ENCODE measurements at places on chromosomes 11 and 22.

- DNase-seq = no peak
These were observed 183.4 kb upstream of the MTMR2 start for GRCh38 chr11:96107143-96107824.

DNA sequence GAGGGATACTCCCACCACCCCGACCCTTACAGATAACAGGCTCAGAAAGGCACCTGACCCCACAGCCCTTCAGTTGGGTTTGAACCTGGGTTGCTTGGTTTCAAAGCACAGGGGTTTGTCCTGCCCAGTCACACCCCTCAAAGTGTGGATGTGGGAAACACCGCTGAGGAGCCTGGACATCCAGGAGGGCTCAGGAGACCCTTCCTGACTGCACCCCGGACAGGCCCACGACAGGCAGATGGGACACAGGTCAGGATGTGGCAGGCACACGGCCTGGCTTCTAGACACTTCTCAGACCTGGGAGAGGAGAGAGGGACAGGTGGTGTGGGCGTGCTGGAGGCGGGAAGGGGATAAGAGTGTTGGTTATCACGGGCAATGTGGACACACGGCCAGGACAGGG, 932.3 kb downstream of the BRD1 start:
- DNase-seq = no peak

DNA sequence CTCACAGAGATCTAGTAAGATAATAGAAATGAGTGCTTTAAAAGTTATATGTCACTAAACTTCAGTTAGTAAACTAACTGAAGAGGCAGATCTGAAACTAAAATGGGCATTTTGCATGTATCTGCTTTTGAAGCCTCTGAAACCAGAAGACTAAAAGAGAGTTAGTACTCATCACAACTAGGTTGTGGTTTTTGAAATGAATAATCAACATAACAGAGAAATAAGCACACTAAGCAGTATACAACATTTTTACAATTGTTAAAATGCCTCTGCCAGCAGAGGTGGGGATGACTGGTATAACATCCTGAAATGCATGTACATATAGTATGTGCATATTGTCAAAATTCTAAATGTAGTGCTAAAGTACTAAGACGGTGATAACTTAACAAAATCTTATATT, 564.5 kb downstream of the DLG2 start:
- DNase-seq = no peak

DNA sequence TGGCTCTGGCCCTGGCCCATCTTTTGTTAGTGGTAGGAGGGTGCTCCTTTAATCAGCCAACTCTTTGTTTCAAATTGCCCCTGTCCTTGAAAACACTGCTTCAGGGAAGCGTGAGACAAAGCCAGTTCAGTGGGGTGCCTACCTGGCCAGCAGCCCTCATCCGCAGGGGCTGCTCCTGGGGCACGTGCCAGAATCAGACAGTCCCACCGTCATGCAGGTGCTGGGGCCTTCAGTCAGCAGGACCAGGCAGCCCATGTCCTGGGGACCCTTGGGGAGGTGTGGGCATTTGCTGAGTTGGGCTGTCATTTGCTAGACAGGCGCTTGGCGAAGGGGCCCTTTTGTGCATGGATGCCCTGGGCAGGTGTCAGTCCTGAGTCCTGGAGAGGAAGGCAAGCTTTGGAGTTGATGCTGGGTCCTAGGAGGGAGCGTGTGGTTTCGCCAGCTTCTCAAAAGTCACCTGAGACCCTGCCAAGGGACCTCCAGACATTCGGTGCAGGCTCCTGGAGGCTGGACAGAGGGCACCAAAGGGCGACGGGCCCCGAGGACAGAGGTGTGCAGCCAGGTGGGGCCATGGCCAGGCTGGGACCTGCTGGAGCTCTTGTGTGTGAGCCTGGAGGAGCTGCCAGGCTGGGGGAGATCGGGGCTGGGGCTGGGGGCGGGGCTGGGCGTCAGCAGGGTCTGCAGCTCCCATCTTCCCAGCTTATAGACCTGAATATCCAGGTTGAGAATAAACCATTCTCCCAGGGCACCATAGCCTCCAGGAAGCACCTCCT, 15.0 kb upstream of the RTN4R start:
- no peak for DNase-seq

GRCh38 chr11:536841-537621, at the start of gene LRRC56:
Gene LRRC56 (plus strand): TSS chr11:537527. CDS start chr11:540685, 3,158 bp downstream.
- peak; percentile 86 for DNase-seq

- DNase-seq = no peak
These were observed at the start of gene LRRC10B for GRCh38 chr11:61507962-61508861. Gene LRRC10B (plus strand): TSS chr11:61508749. CDS start chr11:61508999, 250 bp downstream.

GRCh38 chr22:44541671-44542319, 43.8 kb upstream of the RTL6 start:
- DNase-seq = no peak

DNA sequence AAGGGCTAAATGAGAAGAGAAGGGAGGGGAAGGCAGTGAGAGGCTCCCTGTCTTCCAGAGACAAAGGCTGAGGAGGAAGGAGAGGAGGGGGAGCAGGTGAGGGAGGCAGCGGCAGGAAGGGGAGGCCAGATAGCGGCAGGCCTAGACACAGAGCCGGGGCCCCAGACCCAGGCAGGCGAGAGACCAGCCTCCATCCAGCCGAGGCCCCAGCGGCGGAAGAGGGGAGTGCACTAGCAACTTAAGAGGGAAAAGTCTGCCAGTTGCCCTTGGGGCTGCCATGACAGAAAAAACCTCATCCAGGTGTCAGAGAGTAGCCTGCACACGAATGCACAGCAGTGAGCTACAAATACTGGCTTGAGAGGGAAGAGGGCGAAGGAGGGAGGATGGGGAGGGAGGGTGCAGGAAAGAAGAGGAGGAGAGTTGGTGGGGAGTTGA, 46.7 kb downstream of the IGLL1 start:
- DNase-seq = no peak

DNA sequence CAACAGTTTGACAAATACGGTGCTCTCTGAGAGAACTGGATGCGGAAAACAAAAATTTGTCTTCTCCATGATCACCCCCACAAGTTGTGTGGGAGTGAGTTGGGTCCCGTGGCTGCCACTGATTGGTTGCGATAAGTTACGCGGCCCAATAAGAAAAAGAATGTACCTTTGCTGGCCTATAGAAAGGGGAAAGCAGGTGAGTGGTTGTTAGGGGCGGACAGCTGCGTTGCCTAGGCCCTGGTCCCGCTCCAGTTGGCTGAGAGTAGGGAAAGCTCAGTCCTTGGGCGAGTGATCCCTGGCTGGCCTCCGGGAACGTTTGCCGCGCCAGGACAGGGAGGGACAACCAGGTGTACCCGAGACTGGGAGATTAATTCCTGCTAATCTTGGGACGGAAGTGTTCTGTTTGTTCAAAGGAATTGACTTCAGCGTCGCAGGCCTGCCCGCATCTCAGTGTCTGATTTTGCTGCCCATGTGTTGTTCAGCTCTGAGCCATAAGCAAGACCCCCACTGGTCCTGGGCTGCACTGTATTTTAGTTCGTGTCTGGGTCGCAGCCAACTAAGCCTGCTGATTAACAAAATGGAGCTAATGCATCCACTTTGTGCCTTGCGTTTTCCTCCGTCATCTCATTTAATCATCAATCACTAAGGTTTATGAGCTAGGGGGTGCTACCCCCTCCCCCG, 773 bp upstream of the SYVN1 start:
- DNase-seq = peak; percentile 95

DNA sequence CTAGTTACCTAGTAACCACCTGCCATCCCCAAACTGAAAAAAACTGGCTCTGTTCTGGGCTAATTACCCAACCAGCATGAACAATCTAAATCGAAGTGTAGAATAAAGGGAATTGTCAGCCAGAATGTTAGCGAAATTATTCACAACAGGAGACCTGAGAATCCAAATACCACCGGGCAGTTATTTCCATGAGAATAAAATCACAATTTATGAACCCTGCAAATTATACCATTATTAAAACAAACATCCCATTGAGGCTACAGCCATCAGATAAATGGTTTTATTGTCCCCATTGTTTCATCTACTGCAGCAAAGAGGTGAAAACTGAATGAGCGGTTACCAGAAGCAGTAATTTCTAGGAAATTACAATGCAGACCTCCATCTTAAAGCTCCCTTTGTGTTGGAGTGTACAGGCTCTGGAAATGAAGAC, 21.7 kb downstream of the FAM168A start:
- DNase-seq = no peak

- DNase-seq = peak; percentile 87
These were observed 90.3 kb upstream of the PITPNB start for GRCh38 chr22:28009272-28009827.

DNA sequence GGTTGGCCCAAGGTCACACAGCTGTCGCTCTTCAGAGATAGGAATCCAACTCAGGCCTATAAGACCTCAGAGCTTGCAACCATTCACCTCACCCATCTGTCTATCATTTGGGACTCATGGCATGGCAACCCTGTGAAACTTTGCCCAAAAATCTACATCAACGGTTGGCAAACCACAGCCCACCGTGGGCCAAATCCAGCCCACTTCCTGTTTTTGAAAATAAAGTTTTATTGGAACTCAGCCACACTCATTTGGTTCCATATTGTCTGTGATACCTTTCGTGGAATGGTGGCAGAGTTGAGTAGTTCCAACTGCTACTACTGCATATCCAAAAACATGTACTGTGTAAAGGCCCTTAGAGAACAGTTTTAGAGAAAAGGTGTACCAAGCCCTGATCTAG, 307.8 kb downstream of the MN1 start:
- DNase-seq = no peak

DNA sequence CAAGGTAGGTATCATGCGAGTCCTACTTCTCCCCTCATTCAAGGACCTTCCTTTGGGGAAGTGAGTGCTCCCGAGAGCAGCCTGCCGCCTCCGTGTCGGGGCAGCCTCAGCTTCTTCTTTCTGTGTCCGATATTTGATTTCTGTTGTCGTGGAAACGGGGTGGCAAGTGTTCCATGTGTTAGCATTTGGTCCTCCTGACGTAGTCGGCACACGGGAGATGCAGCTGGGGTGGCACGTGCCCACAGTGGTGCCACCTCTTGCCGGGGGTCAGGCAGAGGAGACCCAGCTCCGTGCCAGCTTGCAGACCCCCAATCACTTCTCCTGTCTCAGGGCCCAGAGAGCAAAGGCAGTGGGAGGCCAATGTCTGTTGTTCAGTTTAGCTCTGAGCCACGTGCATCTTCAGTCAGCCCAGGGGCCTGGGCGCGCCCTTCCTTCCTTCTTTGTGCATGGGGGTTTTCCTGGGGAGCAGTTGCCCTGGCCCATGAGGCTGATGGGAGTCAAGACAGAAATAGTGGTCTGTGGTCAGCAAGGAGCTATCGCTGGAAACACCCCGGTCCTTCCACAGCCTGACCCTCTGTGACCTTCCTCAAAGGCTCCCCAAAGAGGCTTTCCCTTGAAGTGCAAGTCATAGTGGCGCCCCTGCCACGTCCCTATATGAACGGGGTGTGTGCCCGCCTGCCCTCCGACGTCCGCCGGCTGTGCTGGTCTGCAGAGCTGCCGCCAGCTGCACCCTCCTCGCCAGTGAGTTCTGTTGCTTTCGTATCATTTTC, 44.5 kb downstream of the PARVB start:
- DNase-seq = peak; percentile 57

DNA sequence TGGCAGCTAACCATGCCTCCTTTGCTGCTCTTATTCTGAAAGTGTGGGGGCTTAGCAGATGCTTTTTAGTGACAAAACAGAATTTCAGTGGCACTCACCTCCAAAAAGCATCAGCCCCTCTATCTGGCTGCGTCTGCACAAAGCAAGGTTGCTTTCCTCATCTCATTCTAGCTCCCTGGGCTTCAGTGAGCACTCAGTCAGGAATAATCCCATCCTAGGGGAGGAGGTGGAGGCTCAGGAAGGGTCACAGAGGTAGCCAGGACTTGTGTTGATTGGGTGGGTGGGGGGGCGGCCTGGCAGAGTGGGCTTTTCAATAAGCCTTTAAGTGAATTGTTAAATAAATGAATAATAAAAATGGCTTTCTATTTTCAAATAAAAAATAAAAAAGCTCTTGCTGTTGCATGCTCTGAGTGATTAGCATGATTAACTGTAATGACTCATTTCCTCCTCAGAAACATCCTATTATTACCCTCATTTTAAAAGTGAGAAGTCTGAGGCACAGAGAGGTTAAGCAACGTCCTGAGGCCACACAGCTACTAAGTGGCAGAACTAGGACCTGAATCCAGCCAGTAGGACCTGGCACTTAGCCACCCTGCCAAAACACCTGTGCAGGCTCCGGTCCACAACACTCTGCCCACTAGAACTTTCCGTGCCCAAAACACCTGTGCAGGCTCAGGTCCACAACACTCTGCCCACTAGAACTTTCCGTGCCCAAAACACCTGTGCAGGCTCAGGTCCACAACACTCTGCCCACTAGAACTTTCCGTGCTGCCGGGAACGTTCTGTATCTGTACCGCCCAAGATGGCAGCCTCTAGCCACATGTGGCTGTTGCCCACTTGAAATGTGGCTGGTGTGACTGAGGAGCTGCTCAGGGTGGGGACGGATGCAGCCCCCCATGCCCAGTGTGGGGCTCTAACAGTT, 5.5 kb downstream of the B3GAT1 start:
- DNase-seq = no peak

- DNase-seq = no peak
These were observed 225.8 kb downstream of the ETS1 start for GRCh38 chr11:128361451-128362020.

DNA sequence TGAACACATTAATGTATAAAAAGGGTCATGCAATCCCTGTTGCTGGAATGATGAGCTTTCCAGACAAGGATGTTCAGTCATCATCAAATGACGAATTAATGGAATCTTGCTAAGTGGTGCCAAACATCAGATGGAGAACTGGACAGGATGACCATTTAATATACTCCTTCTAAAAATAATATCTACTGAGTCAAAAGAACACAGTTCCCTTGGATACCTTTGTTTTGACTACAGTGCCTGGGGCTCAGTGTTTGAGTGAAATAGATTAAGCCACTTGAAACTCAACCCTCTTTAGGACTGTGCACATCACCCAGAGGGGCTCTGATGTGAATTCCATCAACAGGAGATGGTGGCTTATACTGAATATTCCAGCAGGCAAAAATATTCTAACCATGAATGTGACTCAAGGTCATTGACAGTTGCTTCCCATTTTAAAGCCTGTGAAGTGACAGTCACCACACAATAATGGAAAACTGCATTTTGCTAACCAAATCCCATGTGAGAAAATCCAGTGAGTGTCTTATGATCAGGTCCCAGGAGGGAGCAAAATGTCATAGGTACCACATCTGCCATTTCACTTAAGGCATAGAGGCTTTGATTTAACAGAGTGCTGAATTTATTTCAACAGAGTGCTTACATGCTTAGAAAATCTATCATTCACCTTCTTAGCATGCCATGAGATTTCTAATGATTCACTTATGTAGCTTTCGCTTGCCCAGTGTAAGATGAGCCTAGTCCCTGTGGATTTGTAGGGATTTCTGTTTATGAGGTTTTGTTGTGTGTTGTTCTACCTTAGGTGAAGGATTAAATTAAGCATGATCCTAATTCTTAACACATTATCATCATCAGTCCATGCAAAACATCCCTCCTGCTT, 41.3 kb upstream of the SLN start:
- peak; percentile 49 for DNase-seq

- no peak for DNase-seq
These were observed 265.4 kb upstream of the PLET1 start for GRCh38 chr11:112525844-112526590.
